ENCODE measurements at places on chromosomes 13 and 19.

GRCh38 chr19:18415178-18415867 lies 3.9 kb upstream of the SSBP4 start:
- DNase-seq, result peak; percentile 71

DNA sequence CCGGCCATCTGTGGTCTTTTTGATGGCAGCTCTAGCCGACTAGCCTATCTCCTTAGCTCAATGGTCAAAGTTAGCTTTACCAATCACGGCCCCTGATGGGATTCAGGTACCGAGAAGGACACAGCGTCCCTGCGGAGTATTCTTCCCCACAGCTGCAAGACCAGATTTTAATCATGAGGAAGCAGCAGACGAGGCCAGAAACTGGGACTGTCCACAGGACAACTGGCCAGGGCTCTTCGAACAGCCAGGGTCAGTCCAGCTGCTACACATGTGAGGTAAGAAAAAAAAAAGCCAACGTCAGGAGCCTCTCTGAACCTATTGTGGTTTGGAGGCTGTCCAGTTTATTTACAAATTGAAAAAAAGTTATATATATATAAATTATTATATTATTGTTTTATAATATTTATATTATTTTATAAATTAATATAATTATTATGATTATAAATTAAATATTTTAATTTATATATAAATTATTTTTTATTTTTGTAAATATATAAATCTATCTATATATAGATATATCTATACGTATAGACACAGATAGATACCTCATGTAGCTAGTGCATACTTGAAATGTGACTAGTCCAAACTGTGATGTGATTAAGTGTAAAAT lies 10.8 kb downstream of the RINL start:
- no peak for DNase-seq

DNA sequence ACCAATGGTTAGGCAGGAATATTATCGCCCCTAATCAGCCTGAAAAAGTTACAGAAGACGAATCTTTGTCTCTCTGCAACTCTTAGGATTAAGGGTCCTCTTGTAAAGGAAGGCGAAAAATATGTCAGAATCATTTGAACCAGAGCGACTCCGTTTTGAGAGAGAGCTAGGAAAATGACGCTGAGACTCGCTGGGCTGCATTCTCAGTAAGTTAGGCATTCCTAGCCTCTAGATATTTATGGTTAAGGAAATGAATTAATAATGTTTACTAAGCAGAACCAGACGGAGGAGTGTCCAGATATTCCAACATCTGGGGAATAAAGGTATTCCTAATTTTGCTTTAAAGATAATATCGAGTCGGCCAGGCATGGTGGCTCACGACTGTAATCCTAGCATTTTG lies 755 bp upstream of the ZNF726 start:
- DNase-seq, result no peak

GRCh38 chr13:36163286-36163685 lies 32.1 kb upstream of the DCLK1 start:
- no peak for DNase-seq

DNA sequence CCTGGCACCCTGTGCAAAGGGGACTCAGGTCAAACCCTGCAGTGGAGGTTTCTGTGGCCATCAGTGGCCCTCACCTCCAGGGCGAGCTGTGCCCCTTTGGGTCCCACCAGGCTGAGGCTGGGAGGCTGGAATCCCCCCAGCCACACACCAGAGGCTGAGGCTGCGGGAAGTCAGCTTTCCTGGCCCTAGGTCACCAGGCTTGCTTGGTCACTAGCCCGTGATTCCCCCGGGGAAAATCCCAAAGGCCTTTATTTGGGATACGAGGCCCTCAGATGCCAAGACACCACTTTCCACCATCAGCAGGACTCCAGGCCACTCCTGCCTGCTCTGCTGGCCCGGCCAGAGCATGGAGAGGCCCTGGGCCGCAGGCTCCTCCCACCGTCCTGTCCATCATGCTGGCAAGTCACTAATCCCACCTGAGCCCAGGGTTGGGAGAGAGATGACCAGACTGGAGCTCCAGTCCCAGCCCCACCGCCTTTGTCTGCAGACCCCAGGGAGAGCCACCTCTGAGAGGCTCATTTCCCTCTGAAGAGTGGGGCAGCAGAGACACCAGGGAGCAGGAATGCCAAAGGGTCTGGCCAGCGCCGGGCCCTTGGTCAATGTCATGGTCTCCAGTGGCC lies 4.7 kb downstream of the NKPD1 start:
- DNase-seq, result no peak

DNA sequence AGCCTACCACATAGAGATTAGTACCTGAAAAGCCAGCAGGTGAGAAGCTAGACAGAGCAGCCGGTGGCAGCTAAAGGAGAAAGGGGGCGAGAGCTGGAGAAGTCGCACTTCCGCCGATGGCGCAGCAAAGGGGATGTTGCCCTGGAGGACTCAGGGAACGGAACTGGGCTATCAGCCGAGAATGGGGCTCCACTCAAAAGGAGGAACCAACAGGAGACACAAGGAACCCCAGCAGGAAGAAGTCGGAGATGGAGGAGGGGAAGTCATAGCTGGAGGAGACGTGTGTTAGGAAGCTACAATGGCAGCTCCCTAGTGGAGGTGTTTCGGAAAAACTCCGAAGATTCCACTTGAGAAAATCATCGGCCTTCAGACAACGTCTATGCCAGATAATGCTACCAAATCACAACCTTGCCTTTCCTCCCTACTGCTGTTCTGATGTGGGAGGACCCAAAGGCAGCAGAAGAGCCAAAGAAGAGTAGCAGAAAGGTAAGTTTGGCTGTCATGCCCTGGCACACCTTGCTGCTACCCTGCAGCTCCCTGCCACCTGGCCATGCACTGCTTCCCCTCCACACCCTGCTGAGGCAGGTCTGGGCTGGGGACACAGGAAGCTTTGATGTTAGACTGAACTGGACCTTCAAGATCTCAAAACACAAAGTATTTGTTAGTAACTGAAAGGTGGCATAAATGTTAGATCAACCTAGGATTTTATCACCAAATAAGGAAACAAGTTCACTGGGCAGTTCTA lies 127.9 kb downstream of the DLEU7 start:
- DNase-seq, result no peak

DNA sequence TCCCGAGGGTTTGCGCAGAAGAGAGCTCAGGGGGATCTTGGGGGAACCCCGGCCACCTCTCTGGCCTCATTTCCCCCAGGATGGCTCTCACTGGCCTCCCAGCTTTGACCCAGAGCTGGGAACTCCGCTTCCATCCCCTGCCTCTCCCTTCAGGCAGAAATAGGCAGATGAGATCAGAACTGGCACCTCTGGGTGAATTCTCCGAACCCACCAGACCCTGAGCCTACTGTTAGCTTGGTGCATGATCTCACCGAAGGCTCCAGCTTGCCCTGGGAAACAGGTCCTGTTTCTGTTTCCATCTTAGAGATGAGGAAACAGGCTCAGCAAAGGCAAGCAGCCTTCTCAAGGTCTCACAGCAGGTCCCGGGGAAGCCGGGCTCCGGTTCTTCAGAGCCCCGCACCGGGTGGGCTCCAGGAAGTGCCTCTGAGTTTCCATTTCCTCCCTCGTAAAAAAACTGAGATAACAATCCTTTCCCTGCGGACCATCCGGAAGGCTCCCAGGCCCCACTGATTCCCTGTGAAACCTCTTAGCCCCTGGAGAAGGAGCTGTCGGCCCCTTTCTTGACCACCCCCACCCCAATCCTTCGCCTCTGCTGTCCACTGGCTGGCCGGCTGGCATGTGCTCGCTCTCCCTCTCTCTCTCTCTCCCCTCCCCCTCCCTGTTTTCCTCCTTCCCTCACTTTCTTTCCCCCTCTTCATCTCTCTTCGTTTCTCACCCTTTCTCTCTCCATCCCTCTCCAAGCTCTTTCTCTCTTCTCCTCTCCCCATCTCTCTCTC lies 2.1 kb downstream of the NECTIN2 start:
- no peak for DNase-seq

- no peak for DNase-seq
Observed at GRCh38 chr13:74774264-74774663, 640.1 kb upstream of the KLF12 start.

GRCh38 chr13:48542581-48543341 lies 9.9 kb upstream of the RCBTB2 start:
- no peak for DNase-seq

DNA sequence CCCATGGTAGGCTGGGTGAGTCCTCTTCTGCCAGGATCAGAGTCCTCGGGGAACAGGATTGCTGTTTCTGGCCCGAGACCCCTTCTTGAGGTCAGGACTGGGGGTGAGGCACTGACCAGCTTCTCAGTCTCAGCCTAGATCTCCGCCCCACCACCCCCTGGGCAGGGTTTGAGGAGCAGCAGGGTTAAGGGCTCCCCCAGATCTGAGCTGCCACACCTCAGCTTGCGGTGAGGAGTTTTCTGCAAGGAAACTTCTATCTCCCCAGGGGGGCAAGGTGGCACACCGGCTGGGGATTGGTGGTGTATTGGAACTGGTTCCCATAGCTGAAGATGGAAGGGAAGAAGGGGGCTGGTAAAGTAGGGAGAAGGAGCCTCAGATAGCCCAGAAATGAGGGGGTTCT lies 19.5 kb downstream of the CHST8 start:
- DNase-seq, result no peak

DNA sequence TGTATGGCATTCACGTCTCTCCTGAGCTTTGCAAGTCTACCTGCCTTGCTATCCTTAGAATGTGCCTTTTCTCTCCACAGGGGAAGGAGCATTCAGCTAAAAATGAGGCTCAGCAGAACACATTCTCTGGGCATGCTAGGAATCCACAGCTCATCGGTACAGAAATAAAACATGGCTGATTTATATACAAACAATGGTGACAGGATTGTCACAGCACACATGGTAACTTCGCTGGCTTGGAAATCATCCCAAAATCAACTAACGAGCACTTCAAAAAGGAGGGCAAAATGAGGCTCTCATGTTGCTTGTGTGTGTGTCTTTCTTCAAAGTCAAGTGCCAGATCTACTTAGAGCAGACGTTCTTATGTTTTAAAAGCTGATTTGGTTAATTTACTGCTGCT lies 373.0 kb downstream of the FGF14 start:
- no peak for DNase-seq

DNA sequence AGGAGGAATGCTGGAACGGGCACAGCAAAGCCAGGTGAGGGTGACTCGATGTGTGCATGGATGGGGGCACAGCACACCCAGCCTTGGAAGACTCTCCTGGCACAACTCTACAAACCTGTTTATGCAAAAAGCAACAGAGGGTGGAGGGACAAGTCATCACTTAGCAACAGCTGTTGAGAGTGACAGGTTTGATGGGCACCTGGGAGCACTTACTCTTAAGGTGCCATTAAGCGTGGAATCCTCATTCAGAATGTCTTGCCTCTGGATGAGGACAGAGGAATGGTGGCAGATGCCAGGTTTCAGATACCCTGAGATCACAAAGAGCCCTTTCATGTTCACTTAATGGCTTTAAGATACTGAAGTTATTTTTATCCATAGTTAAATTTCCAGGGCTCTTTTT lies 97.0 kb downstream of the DCT start:
- DNase-seq, result no peak

- no peak for DNase-seq
Observed at GRCh38 chr19:30076751-30077670, 135.0 kb downstream of the URI1 start.

DNA sequence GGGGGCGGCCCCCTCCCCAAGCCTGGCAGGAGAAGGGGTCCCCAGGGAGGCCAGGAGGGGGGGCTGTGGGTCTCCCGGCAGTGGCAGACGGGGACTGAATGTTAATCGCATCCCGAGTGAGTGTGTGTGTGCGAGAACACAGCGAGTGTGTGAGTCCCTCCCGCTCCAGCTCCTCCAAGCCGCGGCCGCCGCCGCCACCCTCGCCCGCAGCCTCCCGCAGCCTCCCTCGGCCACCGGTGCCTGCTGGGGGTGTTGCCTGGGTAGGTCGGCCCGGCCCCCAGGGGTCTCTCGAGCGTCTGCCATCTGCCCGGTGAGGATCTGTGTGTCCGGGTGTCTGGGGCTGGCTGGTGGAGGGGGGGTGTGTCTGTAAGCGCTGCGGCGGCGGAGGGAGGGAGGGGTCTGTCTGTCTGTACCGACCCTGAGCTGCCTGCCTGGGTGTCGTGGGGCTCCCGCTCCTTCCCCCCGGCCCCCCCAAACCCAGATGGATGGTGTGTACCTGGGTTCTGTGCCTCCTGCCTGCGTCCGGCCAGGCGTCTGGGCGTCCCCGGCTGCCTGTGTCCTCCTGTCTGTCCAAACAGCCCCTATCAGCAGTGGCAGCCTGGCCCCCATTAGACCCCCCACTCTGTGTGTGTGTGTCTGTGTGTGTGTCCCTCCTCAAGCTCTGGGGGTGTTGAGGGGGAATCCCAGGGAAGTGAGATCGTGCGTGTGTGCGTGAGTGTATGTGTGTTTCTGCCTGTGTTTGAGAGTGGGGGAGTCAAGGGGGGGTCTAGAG lies at the start of gene GRIN2D:
GRIN2D (plus strand) TSS at position 110 of the 772 bp plus-strand sequence. CDS start 4,725 bp downstream, outside the sequence.
- no peak for DNase-seq

GRCh38 chr19:48741129-48741999 lies 954 bp upstream of the RASIP1 start:
- DNase-seq, result no peak

- DNase-seq, result no peak
Observed at GRCh38 chr19:6527893-6528543, 2.8 kb upstream of the TNFSF9 start.

DNA sequence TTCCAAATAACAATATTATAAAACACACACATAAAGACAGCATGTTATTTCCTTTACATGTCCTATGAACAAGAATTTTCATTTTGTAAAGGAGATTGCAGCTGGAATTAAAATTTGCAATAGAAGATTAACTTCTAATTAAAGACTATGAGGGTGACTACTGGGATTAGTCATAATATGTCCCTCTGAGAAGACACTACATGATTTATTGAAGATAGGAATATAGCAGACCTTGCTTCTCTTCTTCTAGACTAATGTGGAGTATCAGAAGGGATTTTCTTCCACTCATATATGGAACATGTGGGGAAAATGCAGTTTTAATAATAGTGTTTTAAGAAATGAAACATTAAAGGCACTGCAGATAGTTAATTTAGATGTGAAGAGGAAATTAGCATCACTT lies 177.8 kb downstream of the NALCN start:
- no peak for DNase-seq

DNA sequence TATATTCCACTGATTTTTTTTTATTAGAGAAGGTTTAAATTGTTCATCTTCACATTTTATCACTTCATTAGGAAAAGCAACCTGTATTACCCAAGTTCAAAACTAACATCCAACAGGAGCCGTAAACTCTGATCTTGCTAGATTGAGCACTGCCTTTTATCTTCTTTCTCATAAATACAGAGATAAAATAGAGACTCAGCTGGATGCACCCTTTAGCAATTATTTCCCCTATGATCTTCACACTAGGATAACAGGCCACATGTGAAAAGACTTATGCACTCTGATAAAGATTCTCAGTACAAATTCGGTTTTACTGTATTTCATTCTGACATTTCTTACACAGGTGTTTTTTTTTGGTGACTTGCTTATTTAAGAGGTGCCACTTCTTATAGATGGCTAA lies 2438.2 kb upstream of the PCDH20 start:
- DNase-seq, result no peak
